NCI-H1417 (cell line): ENCODE measurements at places on chromosomes 7 and 10.

GRCh38 chr7:140145709-140146108 is 31.1 kb downstream of the KDM7A start:
- DNase-seq: no peak

DNA sequence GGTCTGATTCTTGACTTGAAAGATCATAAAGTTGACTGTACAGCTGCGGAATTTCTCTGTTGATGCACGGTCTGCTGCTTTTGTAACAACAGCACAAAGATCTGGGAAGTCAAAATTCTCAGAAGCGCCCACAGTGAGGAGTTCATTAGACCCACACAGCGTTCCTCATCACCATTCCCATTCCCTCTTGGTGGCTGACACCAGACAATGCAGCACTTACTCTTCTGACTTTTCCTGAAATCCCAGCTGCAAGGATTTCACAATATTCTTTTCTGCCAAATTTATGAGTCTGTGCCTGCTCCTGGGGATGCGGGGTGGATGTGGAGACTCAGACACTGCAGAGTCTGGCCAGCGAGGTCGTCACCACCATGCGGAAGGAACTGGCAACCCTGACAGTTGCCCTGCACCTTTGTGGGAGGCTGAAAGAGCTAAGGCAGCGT is 233.9 kb downstream of the FANK1 start:
- no peak for DNase-seq

DNA sequence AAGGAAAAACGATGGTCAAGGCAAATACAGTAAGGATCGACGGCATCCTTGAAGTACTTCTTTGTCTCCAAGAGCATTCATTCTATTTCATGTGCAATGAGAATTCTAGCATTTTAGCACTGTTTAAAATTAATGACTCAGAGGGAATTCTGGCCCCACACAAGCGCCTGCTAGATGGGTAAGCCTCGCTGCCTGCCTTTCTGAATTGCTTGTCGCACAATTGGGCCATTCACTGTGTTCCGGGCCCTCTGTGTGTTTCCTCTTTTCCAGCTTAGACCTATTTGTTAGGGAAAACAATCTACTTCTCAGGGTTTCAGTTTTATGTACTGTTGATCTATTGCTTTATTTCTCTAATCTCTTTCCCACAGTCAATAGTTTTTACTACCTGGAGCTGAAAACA is 204.7 kb upstream of the ZNF32 start:
- DNase-seq: no peak

DNA sequence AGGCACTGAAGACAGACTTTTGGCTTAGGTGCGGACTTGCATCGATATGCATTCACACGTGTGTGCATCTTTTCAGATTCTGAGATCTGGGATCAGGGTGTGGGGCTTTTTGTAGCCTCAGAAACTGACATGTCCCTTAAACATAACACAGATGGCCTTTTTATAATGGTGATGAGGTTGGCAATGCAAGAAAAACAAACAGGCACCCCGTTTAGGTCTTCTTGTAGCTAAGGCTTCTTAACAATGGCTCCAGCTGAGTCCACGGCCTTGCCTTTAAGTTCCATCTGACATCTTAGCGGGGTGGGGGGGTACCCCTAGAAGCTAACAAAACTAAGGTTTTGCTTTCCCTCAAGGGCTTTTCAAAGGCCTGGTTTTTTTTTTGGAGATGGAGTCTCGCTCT is 146.3 kb downstream of the PRPF18 start:
- no peak for DNase-seq

DNA sequence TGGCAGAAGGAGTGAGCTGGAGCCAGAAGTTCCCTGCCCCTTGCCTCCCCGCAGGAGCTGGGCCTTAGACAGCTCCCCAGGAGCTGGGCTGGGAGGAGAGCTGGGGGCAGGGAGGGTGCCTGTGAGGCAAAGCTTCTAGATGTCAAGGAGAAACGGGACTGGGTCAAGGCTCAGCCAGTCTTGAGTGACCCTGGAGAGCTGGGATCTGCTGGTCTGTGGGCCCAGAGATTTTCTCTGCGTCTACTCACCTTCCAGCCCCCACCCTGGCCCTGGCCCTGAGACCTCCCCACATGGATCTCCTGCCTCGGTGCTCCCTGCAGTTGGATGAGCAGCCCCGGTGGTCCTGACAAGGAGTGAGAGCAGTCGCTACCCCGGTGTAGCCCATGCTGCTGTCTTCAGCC is 20.3 kb upstream of the SHH start:
- no peak for DNase-seq

GRCh38 chr7:24812305-24812945 is 55.2 kb upstream of the GSDME start:
- peak; percentile 39 for DNase-seq
